ENCODE measurements at places on chromosomes 12 and 14. TPM values are rescaled to one million over a fixed set of nuclear protein-coding genes. Genes with fewer than 3 reads are reported as not detected.

Gene ACOT6
- not detected for total RNA-seq

Gene MLXIP
- 30.8 TPM for total RNA-seq

Gene CMA1
- total RNA-seq, result 0.42 TPM

Gene KRT7
- 1.0 TPM for total RNA-seq

Gene A2ML1
- not detected for total RNA-seq

Gene FGF6
- not detected for total RNA-seq

Gene EML1
- total RNA-seq, result 24.6 TPM

Gene DCN
- 1,324 TPM for total RNA-seq

Gene IGF1
- 75.9 TPM for total RNA-seq

Gene GALNT6
- 3.6 TPM for total RNA-seq

Gene CCDC92
- 46.3 TPM for total RNA-seq

Gene CACNA2D4
- 2.6 TPM for total RNA-seq

Gene MGST1
- total RNA-seq, result 341 TPM

Gene COX14
- 148 TPM for total RNA-seq

Gene OR6C75
- not detected for total RNA-seq
